ENCODE measurements at places on chromosomes 11 and 22.
A peak's percentile ranks its signal among the peaks of the same experiment; 100 is the strongest.

DNA sequence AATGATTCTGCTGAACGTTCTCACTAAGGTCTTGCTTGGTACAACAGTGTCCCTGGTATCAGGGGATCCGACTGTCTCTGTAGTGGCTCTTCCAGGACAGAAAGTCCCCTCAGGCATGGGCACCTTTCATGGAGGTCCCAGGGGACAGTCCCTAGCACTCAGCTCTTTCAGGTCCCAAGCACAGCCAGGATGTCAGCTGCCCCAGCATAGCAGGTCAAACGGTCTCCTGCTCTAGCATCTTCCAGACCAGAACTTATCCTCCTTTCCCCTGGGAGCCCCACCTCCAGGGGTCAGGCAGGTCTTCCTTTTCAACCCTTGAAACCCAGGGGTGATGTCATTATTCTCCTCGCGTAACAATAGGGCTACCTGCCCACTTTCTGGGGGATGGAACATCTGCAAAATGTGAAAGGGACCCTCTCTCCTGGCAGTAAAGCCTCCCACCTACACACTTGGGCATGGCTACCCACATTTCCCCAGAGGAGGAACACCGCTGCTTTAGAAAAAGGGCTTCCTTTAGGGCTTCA, 24.7 kb upstream of the CRYBB3 start:
- DNase-seq = no peak
- no peak overlapping the region for H3K4me3 ChIP-seq
- no peaks in the 10 kb centered on the region for H3K36me3 ChIP-seq
- no peak overlapping the region for H3K27ac ChIP-seq
- H3K27me3 ChIP-seq = no peaks in the 10 kb centered on the region
- peaks cover 2% of the 10 kb centered on the region for H3K4me1 ChIP-seq

DNA sequence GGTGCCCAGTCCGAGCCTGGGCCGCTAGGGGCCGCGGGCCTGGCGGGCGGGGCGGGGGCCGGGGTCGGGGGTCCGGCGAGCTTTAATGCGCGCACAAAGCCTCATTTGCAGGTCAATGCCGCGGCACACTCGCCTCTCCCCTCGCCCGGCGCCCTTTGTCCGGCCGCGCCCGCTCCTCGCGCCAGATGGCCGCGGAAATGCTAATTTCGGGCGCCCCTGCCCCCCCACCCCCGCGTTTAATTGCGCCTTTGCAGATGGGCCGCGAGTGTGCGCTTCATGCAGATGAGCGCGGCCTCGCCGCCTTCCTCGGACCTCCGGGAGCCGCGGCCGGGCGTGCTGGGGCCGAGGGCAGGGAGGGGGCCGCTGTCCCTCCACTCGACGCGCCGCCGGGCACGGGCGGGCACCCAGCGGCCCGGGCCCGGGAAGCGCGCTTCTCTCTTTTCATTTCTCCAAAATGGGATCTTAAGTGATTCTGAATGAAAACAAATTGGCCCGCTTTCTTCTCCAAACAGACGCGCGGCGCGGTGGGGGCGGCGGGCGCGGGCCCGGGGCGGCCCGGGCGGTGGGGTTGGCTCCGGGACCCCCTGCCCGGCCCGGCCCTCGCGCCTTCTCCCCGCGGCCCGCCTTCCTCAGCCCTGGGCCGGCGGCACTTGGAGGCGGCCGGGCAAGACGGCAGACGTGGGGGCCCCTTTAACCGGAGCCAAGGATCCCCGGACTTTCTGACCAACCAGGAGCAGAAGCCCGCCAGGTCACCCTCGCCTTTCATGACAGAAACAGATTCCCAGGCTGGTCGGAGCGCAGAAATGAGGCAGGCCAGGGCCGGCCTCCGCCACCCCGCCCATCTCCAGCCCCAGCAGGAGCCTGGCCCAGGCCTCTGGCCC, 22.9 kb downstream of the CDKN1C start:
- H3K4me1 ChIP-seq = peaks cover 3% of the 10 kb centered on the region
- H3K27ac ChIP-seq = no peak overlapping the region
- DNase-seq = no peak
- H3K27me3 ChIP-seq = peaks cover 15% of the 10 kb centered on the region
- H3K36me3 ChIP-seq = no peaks in the 10 kb centered on the region
- H3K4me3 ChIP-seq = no peak overlapping the region

DNA sequence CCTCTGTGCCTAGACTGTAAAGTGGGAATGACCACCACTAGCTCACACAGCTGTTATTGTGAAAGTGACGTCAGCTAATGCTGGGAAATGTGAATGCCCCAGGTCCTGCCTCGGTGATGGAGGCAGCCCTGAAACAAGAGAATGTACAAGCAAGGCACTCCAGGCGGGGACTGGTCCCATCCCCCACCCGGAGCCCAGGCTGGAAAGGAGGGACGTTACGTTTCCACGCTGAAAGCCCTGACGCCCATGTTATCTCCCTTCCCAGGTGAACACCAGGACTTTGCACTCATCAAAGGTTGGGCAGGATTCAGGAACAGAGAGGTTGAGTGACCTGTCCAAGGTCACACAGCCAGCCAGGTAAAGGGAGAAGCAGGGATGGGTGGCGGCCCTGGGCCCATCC, 784 bp downstream of the SULT4A1 start:
- peak overlapping the region; percentile 75 for H3K4me3 ChIP-seq
- H3K36me3 ChIP-seq = no peaks in the 10 kb centered on the region
- H3K27me3 ChIP-seq = no peaks in the 10 kb centered on the region
- H3K27ac ChIP-seq = no peak overlapping the region

DNA sequence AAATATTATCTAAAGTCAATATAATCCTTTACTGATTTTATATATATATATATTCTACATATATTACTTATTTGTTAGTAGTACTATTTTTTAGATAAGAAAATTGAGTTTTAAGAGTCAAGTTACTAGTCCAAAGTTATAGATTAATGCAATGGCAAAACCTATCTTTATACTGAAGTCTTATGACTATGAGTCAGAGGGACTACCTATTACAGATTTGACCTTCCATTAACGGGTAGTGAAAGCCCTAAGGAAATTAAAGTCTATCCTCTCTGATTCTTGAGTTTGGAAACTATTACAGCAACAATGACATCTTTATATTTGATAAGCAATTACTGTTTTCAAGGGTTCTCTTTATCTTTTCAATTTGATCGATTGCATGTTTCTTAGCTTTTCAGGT, 315.8 kb downstream of the CASP12 start:
- no peaks in the 10 kb centered on the region for H3K4me1 ChIP-seq
- H3K27me3 ChIP-seq = no peaks in the 10 kb centered on the region
- H3K36me3 ChIP-seq = no peaks in the 10 kb centered on the region
- DNase-seq = no peak

DNA sequence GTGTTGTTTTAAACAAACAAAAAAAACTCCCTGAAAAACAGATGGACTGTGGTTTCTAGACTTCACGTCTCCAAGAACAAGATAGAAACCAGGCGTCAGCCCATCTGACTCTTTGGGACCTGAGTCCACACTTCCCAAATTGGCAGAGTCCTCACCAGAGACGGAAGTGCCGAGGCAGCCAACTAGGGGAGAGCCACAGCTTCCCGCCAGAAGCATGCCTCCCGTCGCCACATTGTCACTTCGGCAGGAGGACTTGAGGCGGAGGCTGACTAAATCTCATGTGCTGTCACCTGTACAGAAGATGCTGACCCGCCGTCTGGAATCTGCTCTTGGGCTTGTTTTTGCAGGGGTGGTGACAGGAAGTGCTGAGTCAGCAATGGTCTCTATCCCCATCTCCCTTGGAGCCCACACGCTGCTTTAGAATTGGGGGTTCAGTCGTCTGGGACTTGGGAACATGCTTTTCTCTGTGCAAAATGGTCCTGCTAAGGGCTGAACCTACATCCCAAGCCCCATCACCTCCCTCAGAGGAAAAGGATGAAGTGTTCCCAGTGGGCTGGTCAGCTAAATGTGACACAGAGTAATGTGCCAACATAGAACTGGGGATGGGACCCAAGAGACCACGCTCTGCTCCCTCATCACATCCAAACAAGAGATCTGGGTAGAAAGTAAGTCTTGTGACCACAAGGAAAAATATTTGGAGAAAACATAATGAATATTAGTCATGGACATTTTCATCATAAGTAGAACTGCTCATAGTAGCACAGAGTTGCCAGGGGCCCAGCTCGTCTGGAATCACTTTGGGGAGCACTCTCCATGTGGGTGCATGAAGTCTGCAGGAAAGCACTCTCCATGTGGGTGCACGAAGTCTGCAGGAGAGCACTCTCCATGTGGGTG, 152.9 kb downstream of the SNX19 start:
- no peak for DNase-seq
- no peaks in the 10 kb centered on the region for H3K36me3 ChIP-seq
- H3K27ac ChIP-seq = no peak overlapping the region
- peaks cover 9% of the 10 kb centered on the region for H3K4me1 ChIP-seq
- no peak overlapping the region for H3K4me3 ChIP-seq
- H3K27me3 ChIP-seq = no peaks in the 10 kb centered on the region

DNA sequence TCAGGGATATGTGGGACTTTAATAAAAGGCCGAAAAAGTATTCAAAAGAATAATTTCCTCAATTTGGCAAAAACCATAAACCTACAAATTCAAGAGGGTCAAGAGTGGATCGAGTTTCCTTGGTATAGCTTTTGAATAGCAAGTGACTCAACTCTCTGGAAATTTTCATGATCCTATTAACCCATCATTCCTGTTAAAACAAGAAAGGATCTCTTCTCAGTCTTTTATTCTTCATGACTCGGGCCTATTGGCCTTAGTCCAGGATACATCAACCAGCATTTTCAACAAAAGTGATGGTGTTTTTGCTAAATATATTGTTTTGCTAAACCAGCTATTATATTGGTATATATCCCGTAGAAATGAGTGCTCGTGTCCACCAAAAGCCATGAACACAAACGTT, 110.3 kb downstream of the ATXN10 start:
- no peaks in the 10 kb centered on the region for H3K4me1 ChIP-seq
- H3K27me3 ChIP-seq = no peaks in the 10 kb centered on the region
- H3K27ac ChIP-seq = no peak overlapping the region

DNA sequence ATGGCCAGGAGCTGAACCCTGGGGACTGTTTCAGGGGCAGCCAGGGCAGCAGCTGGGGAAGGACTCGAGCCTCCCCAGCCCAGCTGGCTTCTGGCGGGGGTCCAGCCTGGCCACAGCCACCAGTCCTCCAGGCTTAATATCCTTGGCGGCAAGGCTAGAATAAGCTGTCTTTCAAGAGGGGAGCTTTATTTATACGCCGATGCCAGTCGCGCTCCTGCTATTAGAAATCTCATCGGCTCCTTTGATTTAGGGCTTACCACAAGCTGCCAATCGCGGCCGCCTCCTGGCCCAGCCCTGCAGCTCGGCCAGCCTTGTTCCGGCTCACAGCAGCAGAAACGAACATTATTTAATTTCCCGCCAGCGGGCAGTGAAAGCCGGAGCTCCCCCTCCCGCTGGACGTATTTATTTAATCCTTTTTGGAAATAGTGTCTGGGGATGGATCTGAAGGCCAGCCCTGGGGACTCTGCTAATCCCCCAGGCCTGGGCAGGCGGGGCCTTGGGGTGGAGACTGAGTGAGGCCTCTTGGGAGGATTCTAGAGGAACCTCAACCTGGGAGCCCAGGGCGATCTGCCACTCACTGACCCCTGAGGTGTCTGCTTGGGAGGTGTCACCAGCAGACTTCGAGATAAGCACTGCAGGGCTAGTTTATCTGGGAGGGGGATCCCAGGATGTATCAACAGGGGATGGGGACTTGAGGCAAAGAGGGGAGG, 363.1 kb downstream of the MN1 start:
- H3K27ac ChIP-seq = no peak overlapping the region
- no peaks in the 10 kb centered on the region for H3K36me3 ChIP-seq
- no peak for DNase-seq
- no peaks in the 10 kb centered on the region for H3K27me3 ChIP-seq
- H3K4me3 ChIP-seq = no peak overlapping the region

Measured in iPS DF 6.9 (cell line).